ENCODE measurements at places on chromosomes 6 and 20.
A peak's percentile ranks its signal among the peaks of the same experiment; 100 is the strongest.

- no peak for DNase-seq
These were observed 8.0 kb downstream of the MYLIP start for GRCh38 chr6:16136621-16137450.

- peak; percentile 27 for DNase-seq
These were observed 63.1 kb downstream of the SEC63 start for GRCh38 chr6:107894809-107895396.

DNA sequence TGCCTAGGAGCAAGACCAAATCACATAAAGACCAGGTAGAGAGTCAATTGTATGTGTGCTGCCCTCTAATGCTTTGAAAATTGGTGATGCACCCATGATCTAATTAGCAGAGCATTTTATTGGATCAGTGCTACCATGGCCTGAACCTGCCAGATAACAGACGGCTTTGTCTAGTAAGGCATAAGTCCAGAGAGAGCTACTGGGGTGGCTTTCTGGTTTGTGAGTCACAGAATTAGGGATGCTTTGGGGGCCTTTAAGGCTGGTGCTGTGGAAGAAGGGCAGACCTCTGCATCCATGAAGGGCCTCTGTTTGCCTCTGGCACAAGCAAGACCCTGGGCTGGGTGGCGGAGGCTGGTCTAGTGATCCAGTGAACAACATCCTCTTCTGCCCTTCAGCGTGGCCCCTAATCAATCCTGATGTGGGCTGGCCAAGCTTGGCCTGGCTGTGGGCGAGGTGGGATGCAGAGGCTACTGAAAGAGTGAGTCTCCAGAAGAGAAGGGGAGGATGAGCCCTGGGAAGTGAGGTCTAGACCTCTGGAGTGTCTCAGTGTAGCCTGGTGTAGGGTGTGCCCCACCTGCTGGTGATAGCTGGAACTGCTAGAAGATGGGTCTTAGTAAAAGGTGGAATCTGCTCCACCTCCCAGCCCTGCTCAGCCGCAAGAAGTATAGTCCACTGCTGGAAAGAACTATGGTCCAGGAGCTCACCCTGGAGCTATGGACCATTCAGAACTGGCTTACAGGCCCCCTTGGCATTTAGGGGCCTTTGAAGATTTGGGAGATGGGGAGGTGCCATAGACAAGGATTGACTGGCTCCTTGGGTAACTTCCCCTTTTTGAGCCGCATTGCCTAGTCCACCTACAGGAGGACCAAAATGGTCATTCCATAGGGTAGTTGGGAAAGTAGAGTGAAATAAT lies 36.7 kb upstream of the AAR2 start:
- peak; percentile 31 for DNase-seq

- no peak for DNase-seq
These were observed 159.8 kb upstream of the ARID1B start for GRCh38 chr6:156617376-156617775.

- no peak for DNase-seq
These were observed 13.8 kb downstream of the SYTL3 start for GRCh38 chr6:158663625-158664165.

DNA sequence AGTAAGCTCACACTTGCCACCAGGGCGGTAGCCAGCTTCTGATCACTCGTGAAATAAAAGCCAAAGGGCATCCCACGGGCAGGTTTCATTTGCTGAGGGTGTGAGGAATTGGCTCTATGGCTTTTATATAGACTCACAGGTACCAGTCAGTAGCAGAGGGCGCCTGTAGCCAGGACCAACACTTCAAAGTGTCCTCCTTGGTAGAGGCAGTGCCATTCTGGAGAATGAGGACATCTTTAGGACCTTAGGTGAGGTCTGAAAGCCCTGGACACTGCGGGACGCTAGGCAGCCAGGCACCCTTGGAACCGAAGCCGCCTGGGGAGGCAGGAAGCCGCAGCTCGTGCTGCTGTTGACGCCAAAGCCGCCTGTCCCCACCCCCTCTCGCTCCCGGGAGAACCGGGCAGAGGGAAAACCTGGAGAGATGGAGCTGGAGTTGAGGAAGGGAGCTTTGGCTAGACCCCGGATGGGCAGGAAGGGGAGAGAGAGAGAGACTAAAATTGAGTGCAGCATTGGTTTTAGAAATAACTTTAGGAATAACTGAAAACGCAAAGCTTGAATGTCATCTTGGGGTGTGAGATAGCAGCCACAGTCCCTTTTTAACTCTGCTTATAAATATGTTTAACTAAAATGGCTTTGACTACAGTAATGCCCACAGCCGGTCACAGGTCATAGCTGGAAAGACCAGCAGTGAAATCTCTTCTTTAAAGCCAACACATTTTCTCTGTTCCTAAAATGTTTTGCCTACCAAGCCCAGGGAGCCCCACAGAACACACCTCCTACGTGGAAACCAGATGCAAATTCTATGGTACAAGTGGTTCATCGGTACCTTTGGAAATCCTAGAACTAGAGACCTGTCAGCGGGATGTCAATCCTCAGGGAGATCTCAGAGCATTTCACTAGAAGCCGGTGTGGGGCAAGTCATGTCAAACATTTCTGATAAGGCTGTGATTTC lies 128.5 kb upstream of the CDYL start:
- no peak for DNase-seq

- no peak for DNase-seq
These were observed 13.8 kb upstream of the IYD start for GRCh38 chr6:150354754-150355571.

DNA sequence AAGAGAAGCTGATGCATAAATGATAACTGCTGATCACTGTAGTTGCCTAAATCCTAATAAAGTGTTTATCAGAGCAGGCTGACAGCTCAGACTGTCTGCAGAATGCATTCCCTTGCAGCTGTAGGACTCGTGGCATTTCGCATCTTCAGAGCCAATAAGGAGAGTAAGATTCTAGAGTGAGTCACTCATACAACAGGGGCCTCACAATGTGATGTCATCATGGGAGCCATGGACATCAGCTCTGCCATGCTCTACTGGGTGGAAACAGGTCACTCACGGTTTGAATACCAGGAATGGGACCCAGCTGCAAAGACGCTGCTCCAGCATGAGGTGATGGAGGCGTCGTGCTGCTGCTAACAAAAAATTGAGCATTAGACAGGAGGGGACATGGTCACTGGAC lies 7.4 kb downstream of the FAM209B start:
- DNase-seq: no peak

DNA sequence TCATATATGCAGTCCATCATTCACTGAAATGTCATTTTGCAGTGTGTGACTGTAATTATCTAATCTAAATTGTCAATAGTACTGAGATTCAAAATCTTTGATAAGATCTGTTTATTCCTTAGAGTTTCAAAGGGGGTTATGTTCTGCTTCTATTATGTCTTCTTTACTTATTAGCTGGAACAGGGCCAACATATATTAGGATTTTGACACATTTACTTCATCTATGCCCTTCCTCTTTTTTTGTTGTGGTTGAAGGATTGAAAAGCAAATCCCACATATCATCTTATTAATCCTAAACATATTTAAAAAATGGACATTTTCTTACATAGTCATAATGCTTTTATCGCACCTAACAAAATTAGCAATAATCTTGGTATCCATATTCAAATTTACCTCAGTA lies 30.3 kb upstream of the MAS1 start:
- no peak for DNase-seq

DNA sequence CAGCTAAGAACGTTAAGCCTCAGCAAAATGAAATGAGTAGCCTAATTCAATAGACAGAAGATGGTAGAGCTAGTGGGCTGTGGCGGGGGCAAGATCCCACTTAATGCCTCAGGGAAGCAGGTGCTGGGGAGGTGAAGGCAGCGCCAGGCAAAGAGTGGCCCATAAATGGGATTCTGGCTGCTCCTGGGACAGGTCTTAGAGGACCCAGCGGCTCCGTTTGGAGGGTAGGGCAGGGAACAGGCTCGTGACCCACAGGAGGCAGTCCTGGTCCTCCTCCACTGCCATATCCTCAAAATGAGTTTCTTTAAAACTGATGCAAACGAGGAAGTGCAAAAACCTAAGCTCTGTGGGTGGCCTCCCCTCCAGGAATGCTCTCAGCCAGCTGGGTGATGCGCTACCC lies 32.7 kb downstream of the SAYSD1 start:
- DNase-seq: no peak

DNA sequence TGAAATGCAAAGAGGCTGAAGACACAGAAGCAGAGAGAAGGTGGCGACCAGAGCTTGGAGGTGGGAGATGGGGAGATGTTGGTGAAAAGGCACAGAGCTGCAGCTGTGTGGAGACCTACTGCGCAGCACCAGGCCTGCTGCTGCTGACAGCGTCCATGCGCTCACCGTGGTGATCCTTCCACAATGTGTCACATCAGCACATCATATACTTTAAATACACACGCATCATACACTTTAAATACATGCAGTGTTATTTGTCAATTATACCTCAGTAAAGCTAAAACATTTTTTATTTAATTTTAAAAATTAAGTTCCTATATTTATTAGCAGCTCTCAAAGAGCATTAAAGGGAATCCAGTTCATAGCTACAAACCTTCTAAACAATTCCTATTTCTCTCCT lies 200.9 kb downstream of the TTLL2 start:
- DNase-seq: no peak

DNA sequence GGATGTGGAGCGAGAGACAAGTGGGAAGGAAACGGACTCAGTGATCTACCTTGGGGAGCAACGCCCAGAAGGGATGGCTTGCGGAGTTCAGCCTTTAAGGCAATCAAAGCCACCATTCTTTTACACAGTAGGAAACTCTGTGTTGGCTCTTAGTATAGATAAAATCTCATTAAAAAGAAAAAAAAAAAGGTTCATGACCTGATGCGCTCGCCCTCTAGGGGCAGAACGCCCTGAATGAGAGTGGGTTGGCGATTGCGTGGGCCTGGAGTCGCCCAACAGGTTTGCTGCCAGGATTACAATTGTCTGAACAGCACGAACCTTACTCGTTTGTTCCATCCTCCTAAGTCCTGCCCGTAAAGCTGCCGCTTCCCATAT lies 1.2 kb downstream of the TPD52L1 start:
- DNase-seq: no peak

GRCh38 chr6:151323791-151324487 lies 67.4 kb downstream of the ZBTB2 start:
- DNase-seq: no peak

DNA sequence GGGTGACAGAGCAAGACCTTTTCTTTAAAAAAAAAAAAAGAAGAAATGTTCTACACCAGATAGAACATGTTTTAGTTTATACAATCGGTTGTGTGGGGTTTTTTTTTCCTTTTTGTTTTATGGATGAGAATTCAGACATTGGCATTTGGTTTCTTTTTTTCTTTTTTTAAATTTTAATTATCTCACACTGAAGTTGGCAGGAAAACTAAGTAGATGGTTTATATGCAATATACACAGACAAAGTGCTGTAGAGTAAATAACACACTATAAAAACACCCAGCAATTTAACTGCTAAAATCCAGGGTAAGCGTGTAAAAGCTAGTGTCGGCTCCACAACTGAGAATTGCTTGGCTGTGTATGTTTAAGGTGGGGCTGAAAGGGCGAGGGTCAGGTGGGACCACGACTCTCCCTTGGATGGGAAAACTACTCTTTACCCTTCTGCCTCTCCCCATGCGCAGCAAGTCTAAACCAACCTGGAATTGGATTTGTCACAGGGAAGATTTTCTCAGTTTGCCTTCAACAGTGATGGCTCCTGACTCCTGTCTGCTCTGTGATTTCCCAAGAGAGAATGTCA lies 147.1 kb upstream of the MARCKS start:
- no peak for DNase-seq

GRCh38 chr20:41526327-41526726 lies 91.8 kb downstream of the CHD6 start:
- DNase-seq: no peak

DNA sequence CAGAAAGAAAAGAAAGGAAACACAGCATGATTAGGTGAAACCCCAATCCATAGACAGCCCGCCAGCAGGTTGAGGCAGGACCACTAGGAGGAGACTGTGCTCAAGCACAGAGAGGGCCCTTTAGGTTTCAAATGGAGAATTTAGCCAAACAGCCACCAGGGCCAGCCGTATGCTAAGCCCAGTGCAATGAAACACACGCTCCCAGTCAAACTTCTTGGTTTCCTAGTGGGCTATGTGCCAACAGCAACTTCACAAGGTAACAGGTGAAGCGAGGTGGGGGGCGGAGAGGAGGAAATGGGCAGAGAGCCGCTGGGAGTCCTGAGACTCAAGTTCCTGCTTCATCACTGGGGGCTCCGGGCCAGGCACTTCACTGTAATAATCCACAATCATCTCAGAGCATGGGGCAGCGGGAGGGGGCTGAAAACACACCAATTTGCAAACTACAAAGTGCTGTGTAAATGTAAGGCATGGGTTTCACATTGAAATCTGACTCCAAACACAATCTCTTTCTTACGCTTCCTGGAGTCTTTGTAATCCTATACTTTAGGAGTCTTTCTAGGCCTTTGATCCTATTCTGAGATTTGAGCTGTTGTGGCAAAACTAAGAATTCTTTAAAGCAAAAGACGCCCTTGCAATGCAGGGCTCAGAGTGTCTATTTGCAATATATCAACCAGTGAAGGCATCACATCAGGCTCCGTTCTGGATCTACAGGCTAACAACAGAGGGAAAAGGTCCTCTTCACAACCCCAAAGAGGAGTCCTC lies 117.3 kb downstream of the OPRM1 start:
- peak; percentile 22 for DNase-seq

- no peak for DNase-seq
These were observed 81.2 kb downstream of the SPTLC3 start for GRCh38 chr20:13089950-13090469.

DNA sequence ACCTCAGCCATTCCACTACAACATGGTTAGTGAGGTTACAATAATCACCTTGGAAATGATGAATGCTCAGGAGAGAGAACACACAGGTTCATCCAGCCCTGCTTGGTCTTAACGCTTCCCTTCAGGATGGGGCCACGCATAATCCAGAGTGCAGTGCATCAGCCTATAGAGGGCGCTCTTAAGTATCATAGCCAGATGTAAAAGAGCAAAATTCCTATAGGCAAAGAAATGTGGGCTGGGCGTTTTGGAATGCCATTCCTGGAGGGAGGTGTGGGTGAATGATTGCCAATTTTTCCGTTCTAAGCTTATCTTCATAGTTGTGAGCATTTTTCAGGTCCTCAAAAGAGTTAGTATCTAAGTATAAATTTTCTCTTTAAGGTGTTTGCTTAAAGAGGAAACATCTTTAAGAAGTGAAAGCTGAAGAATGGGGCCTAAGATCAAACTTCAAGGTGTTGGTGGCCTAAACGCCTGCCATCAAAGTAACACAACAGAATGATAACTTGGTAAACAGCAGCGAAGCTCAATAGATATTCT lies 1.8 kb downstream of the RIPOR2 start:
- DNase-seq: no peak

- no peak for DNase-seq
These were observed 224.9 kb downstream of the IBTK start for GRCh38 chr6:82022614-82023129.

GRCh38 chr6:140744659-140745320 lies 1370.3 kb upstream of the CITED2 start:
- peak; percentile 8 for DNase-seq

Measured in GM12864 (cell line).